Stimulated activated CD8-positive, alpha-beta memory T cell treated with anti-CD3 and anti-CD28 coated beads, Interleukin-7, amount 100 ng/mL, for 1 hour (primary cell): ENCODE measurements at places on chromosomes 4 and X.

GRCh38 chrX:123172869-123173268, 11.2 kb upstream of the GRIA3 start:
- no peak for DNase-seq

DNA sequence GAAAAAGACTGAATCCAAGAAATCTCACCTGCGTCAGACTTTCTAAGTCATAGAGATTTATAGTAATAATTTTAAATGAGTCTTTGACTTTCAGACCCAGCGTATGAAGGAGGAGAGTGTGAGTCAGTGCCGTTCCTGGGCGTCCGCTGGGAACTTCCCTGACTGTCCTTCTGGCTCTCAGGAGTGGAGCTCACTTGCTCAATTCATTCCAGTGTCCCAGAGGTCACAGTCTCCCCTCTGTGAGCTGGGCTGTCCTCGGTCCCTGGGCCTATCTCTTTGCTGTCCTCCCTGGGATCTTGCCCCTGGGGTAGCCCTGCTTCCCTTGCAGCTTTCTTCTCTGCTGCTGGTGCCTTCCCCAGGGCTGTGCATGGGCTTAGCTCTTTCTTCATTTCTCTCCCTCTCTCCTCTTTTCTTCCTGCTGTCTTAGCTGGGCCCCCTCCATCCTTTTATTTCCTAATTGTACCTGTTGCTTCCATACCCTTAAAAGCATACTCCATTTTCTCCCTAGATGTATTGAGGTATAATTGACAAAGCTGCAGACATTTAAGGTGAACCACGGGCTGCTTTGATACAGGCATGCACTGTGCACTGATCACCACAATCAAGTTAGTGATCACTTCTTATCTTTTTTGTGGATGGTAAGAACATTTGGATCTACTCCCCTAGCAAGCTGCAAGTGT, 11.6 kb downstream of the SORBS2 start:
- DNase-seq = no peak

- no peak for DNase-seq
Measured at GRCh38 chrX:65750674-65751469, 83.4 kb downstream of the MSN start.

GRCh38 chr4:33088713-33089112, 2368.5 kb downstream of the PCDH7 start:
- DNase-seq = no peak

GRCh38 chr4:80610199-80610598, 274.7 kb downstream of the CFAP299 start:
- no peak for DNase-seq
